ENCODE measurements at places on chromosomes 16 and 17. TPM values are rescaled to one million over a fixed set of nuclear protein-coding genes. Genes with fewer than 3 reads are reported as not detected.

DNA sequence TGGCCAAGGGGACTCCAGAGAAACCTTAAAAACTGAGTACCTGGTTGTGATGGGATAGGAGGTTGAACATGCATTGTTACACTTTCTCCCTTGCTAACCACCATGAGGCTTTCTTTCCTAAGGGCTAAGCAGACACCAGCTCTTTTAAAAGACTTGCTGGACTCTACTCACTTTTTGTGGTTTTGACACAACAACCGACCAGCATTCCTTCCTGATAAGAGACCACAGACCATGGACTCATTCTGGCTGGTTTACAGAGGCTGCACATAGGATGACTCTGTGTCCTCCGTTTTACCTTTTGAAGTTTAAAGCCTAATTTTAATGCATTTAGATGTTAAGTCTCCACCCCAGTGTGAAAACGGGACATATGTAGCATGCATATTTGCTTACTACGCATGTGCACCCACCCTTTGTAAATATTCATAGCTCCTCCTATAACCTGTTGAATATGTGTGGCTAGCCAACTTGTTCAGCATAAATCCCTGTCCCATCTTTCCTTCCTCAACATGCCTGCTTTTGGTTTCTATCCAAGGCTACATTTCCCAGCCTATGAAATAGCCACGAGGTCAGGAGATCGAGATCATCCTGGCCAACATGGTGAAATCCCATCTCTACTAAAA is 475.9 kb downstream of the GRIN2A start:
- H3K4me3 ChIP-seq = no peak overlapping the region
- no peak for DNase-seq
- H3K36me3 ChIP-seq = no peaks in the 10 kb centered on the region
- no peak overlapping the region for H3K27ac ChIP-seq
- H3K4me1 ChIP-seq = no peaks in the 10 kb centered on the region

- H3K27me3 ChIP-seq = no peaks in the 10 kb centered on the region
- peak; percentile 54 for DNase-seq
- H3K36me3 ChIP-seq = no peaks in the 10 kb centered on the region
- peak overlapping the region; percentile 32 for H3K27ac ChIP-seq
- peaks cover 44% of the 10 kb centered on the region for H3K4me1 ChIP-seq
Observed at GRCh38 chr16:75379911-75380847, 53.1 kb downstream of the CFDP1 start.

DNA sequence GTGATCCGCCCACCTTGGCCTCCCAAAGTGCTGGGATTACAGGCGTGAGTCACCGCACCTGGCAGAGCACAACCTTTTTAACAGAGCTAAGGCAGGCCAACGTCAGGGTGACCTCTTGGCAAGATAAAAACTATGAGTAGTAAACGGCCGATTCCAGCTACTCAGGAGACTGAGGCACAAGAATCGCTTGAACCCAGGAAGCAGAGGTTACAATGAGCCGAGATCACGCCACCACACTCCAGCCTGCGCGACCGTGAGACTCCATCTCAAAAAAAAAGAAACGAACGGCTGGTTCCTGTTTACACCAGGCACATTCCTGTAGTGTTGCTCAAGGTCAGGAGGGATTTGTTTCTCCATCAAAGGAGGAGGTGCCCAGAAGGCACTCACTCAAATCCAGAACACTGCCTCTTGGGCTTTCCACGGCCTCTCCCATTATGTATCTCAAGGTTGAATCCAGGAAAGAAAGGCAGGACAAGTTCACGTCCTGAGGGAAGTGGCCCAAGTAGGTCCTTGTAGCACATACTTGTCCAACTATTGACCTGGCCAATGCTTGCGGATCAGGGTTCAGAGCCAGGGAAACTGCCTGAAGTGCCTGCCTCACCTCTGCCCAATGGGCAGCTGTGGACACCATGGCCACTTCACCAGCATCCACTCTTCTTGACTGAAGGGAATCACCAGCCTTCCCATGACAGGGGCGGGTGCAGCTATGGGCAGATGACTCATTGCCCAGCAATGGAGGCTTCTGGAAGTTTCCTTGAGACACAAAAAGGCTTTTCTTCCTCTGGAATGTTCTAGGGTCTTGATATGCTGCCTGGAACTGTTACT is 13.5 kb downstream of the KNOP1 start:
- H3K4me3 ChIP-seq = no peak overlapping the region
- no peaks in the 10 kb centered on the region for H3K27me3 ChIP-seq
- no peak for DNase-seq
- peak overlapping the region; percentile 76 for H3K27ac ChIP-seq
- H3K4me1 ChIP-seq = peaks cover 48% of the 10 kb centered on the region

TBC1D3 gene
- not detected for total RNA-seq

KCNH4 gene
- total RNA-seq = 0.09 TPM

DNA sequence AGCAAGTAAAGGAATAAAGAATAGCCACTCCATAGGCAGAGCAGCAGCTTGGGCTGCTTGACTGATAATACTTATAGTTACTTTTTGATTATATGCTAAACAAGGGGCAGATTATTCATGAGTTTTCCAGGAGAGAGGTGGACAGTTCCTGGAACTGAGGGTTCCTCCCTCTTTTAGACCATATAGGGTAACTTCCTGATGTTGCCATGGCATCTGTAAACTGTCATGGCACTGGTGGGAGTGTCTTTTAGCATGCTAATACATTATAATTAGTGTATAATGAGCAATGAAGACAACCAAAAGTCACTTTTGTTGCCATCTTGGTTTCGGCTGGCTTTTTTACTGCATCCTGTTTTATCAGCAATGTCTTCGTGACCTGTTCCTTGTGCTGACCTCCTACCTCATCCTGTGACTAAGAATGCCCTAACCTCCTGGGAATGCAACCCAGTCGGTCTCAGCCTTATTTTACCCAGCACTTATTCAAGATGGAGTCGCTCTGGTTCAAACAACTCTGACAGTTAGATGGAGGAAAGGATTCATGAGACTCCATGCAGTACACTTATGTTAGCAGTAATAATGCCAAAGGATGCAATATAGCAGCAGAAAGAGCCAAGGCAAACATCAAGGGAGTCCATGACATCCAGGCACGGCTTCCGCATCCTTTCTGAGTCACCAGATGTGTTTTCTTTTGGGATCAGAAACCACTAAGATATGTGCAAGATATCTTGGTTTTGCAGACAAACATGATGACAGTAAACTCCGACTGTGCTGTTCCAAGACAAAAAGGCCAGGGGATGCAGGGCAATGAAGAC is 55.8 kb upstream of the B4GALNT2 start:
- no peaks in the 10 kb centered on the region for H3K4me1 ChIP-seq
- no peaks in the 10 kb centered on the region for H3K36me3 ChIP-seq
- no peak for DNase-seq
- H3K27ac ChIP-seq = no peak overlapping the region
- no peak overlapping the region for H3K4me3 ChIP-seq
- H3K27me3 ChIP-seq = peaks cover 14% of the 10 kb centered on the region

DNA sequence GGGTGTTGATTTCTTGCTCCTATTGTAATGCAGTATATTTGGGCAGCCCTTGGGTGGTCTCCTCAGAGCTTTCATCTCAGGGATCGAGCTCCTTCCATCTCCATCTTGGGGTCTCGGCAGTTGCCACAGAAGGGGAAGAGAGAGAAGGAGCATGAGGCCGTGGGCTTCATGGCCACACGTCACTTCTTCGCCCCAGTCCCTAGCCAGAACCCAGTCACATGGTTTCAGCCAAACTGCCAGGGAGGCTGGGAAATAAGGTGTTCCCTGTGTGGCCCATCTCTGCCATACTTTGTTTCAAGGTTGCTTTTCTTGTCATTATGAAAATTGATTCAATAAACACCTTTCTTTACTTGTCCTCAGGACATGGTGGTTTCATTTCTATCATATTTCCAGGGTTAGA is 68.4 kb upstream of the NKD1 start:
- H3K27me3 ChIP-seq = no peaks in the 10 kb centered on the region
- no peak overlapping the region for H3K27ac ChIP-seq
- H3K4me1 ChIP-seq = no peaks in the 10 kb centered on the region
- no peaks in the 10 kb centered on the region for H3K36me3 ChIP-seq

- DNase-seq = no peak
- H3K4me3 ChIP-seq = no peak overlapping the region
- no peaks in the 10 kb centered on the region for H3K4me1 ChIP-seq
- no peaks in the 10 kb centered on the region for H3K27me3 ChIP-seq
- peaks cover 7% of the 10 kb centered on the region for H3K36me3 ChIP-seq
Observed at GRCh38 chr17:55758171-55758570, 7.3 kb downstream of the PCTP start.

PIPOX gene
- total RNA-seq = 1.3 TPM

DNA sequence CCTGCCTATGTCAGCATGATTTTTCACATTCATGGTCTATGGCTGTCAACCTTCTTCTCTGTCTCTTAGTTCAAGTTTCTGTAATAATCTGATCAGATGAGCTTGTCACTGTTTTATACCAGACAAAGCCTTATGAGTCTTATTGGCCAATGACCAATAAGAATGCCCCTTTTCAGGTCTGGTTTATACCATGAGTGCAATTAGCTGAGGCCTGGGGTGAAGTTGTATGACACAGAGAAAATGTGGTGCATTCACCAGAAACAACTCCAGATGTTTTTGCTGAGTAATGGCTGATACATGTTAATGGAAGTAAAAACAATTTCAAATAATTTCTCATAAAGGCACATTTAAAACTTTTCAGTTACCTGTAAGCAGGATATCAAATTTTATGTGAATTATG is 218.6 kb upstream of the CDH8 start:
- no peak for DNase-seq
- no peaks in the 10 kb centered on the region for H3K27me3 ChIP-seq
- H3K4me3 ChIP-seq = no peak overlapping the region
- H3K36me3 ChIP-seq = no peaks in the 10 kb centered on the region
- H3K4me1 ChIP-seq = no peaks in the 10 kb centered on the region

DNA sequence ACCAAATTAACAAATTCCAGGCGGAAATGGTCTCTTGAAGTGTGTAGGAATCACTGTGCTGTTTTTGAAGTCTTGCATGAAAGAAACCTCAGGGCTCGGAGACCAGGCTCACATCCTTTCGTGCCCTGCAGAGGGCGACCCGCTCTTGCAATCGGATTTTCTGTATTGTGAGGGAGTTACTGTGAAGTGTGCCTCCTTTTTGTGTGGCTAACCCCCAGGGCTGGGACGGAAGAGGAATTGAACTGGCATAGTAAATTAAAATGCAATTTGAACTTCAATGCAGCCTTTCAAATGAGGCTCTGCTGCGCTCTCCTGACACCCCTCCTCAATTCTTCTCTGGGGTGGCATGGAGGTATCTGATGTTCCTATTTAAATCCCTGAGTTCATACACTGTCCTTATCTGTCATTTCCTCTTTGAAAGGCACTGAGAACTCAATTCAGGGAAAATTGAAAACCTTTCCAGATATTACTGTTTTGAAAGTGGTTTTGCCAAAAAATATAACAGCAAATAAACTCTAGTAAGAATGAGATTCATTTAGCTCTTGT is 51.5 kb upstream of the MGAT5B start:
- H3K4me3 ChIP-seq = no peak overlapping the region
- H3K27me3 ChIP-seq = no peaks in the 10 kb centered on the region
- no peaks in the 10 kb centered on the region for H3K4me1 ChIP-seq
- no peak overlapping the region for H3K27ac ChIP-seq
- no peaks in the 10 kb centered on the region for H3K36me3 ChIP-seq

DNA sequence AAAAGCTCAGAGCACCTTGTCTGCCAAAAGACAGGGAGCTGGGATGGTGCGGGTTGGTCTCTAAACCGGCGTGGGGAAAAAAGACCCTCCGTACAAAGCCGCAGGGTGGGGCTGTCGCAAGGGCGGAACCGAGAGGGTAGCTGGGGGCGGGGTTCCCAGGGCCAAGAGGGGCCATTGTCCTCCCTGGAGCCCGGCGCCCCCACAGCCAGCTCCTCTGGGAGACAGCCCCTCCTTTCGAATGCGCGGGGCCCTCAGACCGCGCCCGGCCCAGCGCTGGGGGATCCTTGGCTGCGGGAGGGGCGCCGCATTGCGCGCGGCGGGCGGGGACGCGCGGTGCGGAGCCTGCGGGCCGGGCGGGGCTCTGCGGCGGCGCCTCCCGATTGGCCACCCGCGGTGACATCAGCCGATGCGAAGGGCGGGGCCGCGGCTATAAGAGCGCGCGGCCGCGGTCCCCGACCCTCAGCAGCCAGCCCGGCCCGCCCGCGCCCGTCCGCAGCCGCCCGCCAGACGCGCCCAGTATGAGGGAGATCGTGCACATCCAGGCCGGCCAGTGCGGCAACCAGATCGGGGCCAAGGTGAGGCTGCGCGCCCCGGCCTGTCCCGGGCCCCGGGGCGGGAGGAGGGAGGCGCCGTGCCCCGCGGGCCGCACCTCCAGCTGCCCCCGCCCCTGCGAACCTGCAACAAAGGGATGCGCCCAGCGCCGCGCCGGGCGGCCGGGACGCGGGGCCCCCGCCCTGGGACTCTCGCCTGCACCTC is at the start of gene TUBB3:
TUBB3 (plus strand) TSS at position 459 of the 756 bp plus-strand sequence; CDS start at position 519, 60 bp downstream.
- no peaks in the 10 kb centered on the region for H3K36me3 ChIP-seq
- peak within 1 kb of the TSS; percentile 78 for H3K27ac ChIP-seq
- H3K4me3 ChIP-seq = peak within 1 kb of the TSS; percentile 60
- peak; percentile 67 for DNase-seq
- peaks cover 70% of the 10 kb centered on the region for H3K27me3 ChIP-seq
- peaks cover 63% of the 10 kb centered on the region for H3K4me1 ChIP-seq

- no peak for DNase-seq
- H3K36me3 ChIP-seq = peaks cover 52% of the 10 kb centered on the region
- H3K4me3 ChIP-seq = no peak overlapping the region
- H3K27me3 ChIP-seq = no peaks in the 10 kb centered on the region
- H3K4me1 ChIP-seq = peaks cover 49% of the 10 kb centered on the region
Observed at GRCh38 chr16:10931134-10931533, 11.1 kb downstream of the DEXI start.

GRCh38 chr16:65070831-65071432 is 50.9 kb downstream of the CDH11 start:
- H3K27ac ChIP-seq = peak overlapping the region; percentile 56
- no peaks in the 10 kb centered on the region for H3K27me3 ChIP-seq
- H3K4me3 ChIP-seq = no peak overlapping the region
- no peaks in the 10 kb centered on the region for H3K4me1 ChIP-seq

GNG13 gene
- total RNA-seq = not detected

- no peak overlapping the region for H3K4me3 ChIP-seq
- peaks cover 29% of the 10 kb centered on the region for H3K4me1 ChIP-seq
- H3K36me3 ChIP-seq = no peaks in the 10 kb centered on the region
Observed at GRCh38 chr16:17392857-17393692, 77.7 kb downstream of the XYLT1 start.

- H3K27ac ChIP-seq = no peak overlapping the region
- H3K4me1 ChIP-seq = no peaks in the 10 kb centered on the region
- no peak for DNase-seq
- no peaks in the 10 kb centered on the region for H3K27me3 ChIP-seq
- H3K4me3 ChIP-seq = no peak overlapping the region
Observed at GRCh38 chr16:27598220-27598619, 48.3 kb downstream of the KATNIP start.

CLEC16A gene
- total RNA-seq = 34.6 TPM

DNA sequence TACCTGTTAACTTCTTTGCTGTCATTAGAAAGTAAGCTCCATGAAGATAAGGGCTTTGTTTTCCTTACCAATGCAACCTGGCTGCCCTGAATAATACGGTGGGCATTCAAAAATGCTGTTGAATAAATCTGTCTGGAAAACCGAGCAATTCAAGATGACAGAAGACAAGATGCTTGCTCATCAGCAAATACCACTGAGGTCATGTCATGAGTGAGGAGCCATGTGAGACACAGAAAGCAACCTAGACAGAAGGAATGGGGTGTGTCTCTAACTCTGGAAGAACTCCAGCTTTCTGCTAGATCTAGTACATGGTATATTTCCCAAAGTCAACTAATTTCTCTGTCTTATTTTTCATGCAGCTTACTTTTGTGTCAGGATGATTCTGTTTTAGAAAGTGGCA is 64.2 kb downstream of the STH start:
- H3K4me3 ChIP-seq = no peak overlapping the region
- H3K27me3 ChIP-seq = no peaks in the 10 kb centered on the region
- H3K36me3 ChIP-seq = peaks cover 67% of the 10 kb centered on the region
- no peak for DNase-seq
- H3K4me1 ChIP-seq = no peaks in the 10 kb centered on the region
- no peak overlapping the region for H3K27ac ChIP-seq

GRCh38 chr17:75691801-75692626 is 24.9 kb downstream of the SAP30BP start:
- no peaks in the 10 kb centered on the region for H3K27me3 ChIP-seq
- no peak for DNase-seq
- H3K4me1 ChIP-seq = peaks cover 66% of the 10 kb centered on the region
- no peak overlapping the region for H3K27ac ChIP-seq

Data from lower lobe of right lung (tissue), 2 donors.